ENCODE measurements at places on chromosomes 5 and 9. TPM values are rescaled to one million over a fixed set of nuclear protein-coding genes. Genes with fewer than 3 reads are reported as not detected.

The FOXI1 gene
- total RNA-seq = not detected

- peaks cover 3% of the 10 kb centered on the region for H3K36me3 ChIP-seq
- H3K27ac ChIP-seq = peak overlapping the region; percentile 37
- peaks cover 2% of the 10 kb centered on the region for H3K27me3 ChIP-seq
- peaks cover 32% of the 10 kb centered on the region for H3K4me1 ChIP-seq
- DNase-seq = no peak
Observed at GRCh38 chr5:132298298-132299212, 4.4 kb downstream of the SLC22A4 start.

- H3K36me3 ChIP-seq = no peaks in the 10 kb centered on the region
- no peak overlapping the region for H3K27ac ChIP-seq
- H3K4me3 ChIP-seq = no peak overlapping the region
Observed at GRCh38 chr5:31688515-31689092, 49.7 kb downstream of the PDZD2 start.

GRCh38 chr5:39108987-39109386 is 34.8 kb upstream of the RICTOR start:
- H3K36me3 ChIP-seq = no peaks in the 10 kb centered on the region
- H3K4me1 ChIP-seq = no peaks in the 10 kb centered on the region
- H3K27ac ChIP-seq = no peak overlapping the region
- no peak for DNase-seq

- no peaks in the 10 kb centered on the region for H3K27me3 ChIP-seq
- H3K27ac ChIP-seq = no peak overlapping the region
- H3K4me3 ChIP-seq = no peak overlapping the region
- no peaks in the 10 kb centered on the region for H3K36me3 ChIP-seq
Observed at GRCh38 chr9:86822006-86822801, 125.1 kb downstream of the GAS1 start.

DNA sequence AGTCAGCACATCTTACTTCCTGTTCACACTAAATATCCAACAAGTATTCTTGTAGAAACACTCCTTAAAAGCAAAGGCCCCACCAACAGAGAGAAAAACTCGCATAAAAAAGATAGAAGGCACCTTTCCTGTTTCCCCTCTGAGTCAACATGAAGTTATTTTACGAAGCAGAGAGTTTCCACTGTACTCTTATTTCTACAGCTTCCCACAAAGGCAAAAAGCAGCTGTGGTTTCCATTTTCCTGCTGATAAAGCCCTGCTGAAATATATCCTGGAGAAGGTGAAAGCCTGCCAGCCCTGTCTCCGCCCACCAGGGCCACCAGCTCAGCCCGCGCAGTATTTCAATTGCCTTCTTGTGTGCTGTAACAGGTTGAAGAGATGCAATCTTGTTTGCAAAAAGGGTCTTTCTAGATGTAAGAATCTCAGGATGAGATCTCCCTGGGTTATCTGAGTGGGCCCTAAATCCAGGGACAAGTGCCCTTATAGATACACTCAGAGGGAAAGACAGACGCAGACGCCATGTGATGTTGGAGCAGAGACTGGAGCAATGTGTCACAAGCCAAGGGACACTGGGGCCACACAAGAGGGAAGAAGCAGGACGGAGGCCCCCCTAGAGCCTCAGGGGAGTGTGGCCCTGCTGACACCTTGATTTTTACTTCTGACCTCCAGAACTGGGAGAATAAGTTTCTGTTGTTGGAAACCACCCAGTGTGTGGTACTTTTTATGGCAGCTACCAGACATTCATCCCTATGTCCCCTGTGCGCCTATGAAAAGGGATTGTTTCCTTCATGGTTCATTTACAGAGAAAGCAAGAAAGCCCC is 19.9 kb downstream of the SEMA4D start:
- H3K27me3 ChIP-seq = no peaks in the 10 kb centered on the region
- peak overlapping the region; percentile 50 for H3K27ac ChIP-seq
- no peak for DNase-seq
- peaks cover 60% of the 10 kb centered on the region for H3K4me1 ChIP-seq
- peaks cover 5% of the 10 kb centered on the region for H3K36me3 ChIP-seq

Measured in psoas muscle (tissue), 8 donors.